ENCODE measurements at places on chromosomes 6 and 20.

DNA sequence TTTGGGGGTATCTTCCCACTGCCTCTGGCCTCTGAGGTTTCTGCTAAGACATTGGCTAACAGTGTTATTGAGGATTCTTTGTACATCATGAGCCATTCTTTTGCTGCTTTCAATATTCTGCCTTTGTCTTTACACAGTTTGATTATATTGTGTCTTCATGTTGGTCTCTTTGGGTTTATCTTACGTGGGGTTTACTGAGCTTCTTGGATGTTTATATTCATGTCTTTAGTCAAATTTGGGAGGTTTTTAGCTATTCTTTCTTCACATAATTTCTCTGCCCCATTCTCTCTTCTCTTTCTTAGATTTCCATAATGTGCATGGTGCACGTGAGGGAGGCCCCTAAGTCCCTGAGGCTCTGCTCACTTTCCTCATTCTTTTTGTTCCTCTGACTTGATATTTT lies 7.6 kb downstream of the ENTPD6 start:
- no peak for DNase-seq

- peak; percentile 24 for DNase-seq
Observed at GRCh38 chr6:13908955-13909381, 15.8 kb upstream of the RNF182 start.

DNA sequence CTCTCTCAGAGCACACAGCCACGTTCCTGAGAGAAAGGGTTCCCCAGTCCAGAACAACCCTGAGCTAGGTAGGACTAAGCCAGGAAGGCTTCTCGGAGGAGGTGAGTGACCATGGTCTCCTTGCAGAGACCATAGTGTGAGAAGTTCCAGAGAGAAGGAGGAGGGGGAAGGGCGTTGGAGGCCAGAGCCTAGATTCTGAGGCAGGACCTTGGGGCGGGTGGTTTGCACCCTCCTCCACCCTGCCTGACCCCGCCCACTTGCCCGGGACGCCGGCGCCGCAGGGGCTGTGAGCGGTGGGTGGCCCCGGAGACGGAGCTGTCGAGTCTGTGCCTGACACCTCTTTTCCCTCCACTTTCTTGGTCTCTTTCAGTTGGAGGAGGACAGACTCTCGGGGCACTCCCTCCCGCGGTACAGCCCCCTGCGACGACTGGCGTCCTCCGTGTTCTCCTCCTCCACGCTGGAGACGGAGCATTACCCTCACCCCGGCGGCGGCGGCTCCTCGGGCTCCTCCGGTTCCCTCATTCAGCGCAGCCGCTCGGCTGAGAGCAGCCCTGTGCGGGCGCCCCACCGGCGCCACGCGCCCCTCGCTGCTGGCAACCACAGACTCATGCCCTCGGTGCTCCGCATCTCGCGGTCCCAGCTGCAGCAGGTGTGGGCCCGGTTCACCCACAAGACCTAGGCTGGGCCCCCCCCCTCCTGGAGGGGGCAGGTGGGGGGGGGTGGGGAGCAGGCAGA lies 26.2 kb downstream of the TTBK1 start:
- peak; percentile 38 for DNase-seq

DNA sequence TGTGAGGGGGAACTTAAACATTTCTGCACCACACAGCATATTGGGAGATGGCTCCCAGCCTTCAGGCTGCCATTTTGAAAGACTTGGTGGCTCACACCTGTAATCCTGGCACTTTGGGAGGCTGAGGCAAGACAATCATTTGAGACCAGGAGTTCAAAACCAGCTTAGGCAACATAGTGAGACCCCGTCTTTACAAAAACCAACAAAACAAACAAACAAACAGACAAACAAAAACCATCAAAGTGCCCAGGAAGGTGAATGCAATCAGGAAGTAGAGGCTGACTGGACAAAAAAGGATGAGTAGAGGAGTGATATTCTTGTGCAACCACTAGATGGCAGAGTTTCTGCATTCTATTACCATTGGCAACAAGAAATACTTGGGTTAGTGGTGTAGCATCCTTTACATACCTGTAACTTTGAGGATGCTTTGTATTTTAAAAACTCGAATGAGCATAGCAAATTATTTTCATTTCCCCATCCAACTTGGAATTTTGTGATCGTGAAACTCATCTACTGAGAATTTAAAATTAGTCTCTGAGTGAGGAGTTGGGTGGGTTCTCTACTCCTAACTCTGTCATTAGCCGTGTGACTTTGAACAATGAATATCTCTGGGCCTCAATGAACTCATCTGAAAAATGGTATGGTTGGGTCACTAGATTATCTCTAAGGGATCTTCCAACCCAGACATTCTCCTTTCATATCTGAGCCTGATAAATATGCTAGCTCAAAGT lies 84.4 kb downstream of the CRYBG1 start:
- DNase-seq, result peak; percentile 16

GRCh38 chr20:38590676-38591473 lies 9.9 kb downstream of the ADIG start:
- no peak for DNase-seq

DNA sequence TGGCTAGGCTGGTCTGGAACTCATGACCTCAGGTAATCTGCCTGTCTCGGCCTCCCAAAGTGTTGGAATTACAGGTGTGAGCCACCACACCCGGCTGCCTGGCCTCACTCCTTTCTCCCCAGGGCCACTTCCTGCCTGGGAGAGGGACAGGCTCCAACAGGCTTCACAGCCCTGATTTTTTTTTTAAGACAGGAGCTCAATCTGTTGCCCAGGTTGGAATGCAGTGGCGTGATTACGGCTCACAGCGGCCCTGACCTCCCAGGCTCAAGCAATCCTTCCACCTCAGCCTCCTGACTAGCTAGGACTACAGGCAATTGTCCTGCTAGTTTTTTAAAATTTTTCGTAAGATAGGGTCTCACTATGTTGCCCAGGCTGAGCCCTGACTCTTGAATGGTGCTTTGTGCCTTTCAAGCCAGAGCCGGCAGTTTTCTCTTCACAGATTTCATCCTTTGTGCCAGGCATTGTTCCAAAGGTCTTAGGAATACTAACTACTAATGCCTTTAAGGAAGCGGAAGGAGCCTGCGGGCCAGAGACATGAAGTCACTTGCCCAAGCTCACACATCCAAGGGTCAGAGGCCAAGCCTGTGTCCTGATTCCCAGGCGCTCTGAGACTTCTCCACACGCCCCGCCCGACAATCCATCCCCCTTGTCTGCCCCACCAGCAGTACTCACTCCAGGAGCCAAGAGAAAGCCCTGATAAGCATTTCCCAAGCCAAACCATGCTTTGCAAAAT lies 19.2 kb downstream of the CAPN11 start:
- no peak for DNase-seq

GRCh38 chr6:122289762-122290539 lies 109.5 kb upstream of the HSF2 start:
- DNase-seq, result no peak

DNA sequence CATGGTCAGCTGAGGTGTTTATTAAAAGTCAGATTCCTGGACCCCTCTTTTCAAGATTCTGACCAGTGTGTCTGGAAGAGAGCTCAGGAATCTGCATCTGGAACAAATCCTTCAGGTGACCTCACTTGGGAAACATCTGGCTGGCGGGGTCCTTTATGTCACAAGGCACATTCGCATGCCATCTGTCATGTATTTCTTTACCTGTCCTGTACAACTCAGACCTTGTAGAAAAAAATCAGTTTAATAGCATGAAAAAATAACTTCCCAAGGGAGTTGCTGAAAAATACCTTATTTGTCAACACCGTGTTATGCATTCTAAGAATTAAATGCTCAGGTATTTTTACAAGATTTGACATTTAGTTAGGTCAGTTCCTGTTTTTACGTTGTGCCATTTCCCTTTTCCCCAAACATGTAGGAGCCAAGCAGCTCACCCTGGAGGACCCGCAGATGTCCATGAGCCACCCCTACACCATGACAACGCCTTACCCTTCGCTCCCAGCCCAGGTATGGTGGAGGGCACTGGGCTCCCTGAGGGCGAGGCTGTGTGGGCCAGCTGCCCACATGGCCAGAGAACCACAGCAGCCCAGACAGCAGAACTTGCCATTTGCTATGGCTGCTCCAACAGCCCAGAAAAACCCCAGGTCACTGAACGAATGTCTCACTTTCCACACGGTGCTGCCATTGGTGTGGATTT lies 4.0 kb downstream of the IRF4 start:
- DNase-seq, result no peak

GRCh38 chr20:62065674-62066338 lies at the start of gene TAF4:
TAF4 (minus strand) TSS chr20:62065881; CDS start chr20:62065810, 71 bp downstream.
- DNase-seq, result peak; percentile 69

- no peak for DNase-seq
Observed at GRCh38 chr20:62101078-62101477, 21.2 kb upstream of the LSM14B start.

DNA sequence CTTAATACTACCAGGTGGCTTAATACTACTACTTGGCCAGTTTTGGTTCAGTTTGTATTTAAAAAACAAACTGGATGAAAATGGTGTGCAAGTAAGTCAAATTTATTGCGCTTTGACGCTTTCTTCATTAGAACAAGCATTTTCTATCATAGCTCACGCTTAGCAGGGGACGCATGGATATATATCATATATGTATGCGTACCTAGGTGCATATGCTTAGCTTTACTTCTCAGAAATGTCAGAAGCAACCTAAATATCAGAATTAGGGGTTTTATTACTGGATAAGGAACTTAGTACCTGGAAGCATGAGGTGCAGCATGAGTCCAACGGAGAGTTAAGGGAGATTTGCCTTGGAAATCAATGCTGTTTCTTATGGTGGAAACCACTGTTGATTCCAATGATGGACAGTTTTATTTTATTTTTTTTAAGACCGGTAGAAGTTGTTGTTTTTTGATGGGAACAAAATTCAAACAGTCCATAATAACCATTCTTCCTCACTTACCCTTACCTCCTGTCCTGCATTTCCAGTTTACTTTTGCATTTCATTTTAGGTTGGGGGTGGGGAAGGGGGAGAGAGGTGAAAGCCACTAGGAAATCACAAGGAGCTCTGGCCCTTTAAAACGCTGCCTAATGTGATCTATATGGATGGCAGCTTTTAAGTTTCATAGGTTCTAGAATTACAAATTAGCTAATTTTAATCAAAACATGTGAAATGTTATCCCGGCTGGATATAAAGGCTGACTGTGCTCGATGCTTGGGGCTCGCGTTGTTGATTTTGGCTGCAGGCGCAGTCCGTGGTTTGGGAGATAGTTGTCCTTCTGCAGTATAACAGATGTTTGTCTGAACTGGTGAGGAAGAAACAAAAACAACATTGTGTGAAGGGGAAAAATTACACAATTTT lies 2.1 kb downstream of the SOBP start:
- no peak for DNase-seq

DNA sequence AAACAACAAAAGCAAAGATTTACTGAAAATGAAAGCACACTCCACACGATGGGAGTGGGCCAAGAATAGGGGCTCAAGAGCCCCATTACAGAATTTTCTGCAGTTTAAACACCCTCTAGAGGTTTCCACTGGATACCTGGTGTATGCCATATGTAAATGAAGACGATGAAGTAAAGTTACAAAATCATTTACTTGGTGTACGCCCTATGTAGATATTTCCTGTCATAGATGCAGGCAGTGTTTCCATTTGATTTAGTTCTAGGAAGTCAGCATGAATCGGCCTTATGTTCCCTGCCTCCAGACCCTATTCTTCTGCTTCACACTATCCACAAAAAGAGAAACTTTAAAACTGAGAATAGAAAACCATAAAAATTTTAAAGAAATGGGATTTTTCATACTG lies 404.4 kb upstream of the GJE1 start:
- no peak for DNase-seq

DNA sequence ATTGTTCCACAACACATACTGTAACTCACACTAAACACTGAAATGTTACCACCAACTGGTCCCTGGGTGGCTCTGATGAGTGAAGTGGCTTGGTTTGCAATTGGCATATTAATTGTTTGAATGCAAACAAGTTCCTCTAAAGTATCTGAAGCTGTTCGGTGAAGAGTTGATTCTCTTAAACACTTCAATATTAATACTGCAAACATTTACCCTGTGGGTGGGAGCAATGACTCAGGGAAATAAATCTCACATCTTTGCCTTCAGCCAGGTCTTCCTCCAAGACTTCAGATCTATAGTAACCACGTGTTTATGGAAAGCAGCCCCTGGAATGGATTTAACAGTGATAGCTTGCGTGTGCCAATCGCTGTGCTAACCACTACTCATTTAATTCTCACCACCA lies 176.0 kb downstream of the MAFB start:
- DNase-seq, result no peak

GRCh38 chr20:52303281-52303950 lies 111.8 kb upstream of the ZFP64 start:
- no peak for DNase-seq

- no peak for DNase-seq
Observed at GRCh38 chr6:158611039-158611438, 33.5 kb downstream of the DYNLT1 start.

DNA sequence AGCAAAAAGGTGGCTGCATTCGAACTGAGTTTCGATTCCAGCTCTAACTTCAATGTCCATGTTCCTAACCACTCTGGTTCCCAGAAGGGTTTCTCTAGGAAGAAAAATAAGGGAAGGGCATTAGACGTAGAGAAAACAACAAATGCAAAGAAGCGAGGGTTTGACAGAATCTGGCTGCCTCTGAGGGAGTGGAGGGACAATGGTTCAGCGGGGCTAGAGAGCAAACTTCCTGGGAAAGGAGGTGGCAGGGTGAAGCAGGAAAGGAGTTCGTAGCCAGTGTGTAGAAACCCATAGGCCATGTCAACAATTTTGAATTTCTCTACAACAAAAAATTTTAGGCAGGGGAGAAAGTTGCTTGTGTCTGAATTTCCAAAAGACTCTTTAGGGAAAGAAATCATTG lies 14.5 kb upstream of the DNAAF9 start:
- DNase-seq, result no peak

- no peak for DNase-seq
Observed at GRCh38 chr6:365835-366234, 25.7 kb upstream of the IRF4 start.

GRCh38 chr6:123616942-123617341 lies 19.8 kb downstream of the TRDN start:
- no peak for DNase-seq

DNA sequence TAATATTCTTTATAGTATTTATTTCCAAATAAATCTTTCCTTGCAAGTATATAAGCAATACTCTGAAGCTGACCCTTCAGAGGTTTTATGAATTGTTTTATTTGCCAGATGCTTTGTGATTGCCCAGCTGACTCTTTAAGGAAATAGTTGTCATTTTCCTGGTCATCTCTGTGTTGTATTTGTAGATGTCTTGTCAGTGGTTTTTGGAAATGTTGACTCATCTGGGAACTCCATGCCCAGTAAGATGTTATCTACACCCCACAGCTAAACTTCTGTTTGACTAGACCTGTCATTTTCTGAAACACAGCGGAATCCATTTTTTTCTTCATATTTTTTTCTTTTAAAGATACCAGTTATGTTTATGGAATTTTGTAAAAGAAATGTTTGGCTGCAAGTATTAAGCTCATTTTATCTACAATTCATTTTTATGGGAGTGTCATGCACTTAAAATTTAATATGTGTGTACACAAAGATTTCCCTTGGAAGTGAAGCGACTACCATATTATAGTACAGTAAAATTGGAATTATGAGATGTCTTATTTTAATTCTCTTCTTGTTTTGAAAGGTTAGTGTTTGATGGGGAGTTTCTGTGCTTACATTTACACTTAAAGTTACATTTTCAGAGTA lies 491.0 kb downstream of the NKAIN2 start:
- DNase-seq, result no peak

- no peak for DNase-seq
Observed at GRCh38 chr20:31653561-31653960, 15.8 kb downstream of the COX4I2 start.

Data from activated T-cell treated with anti-CD3 and anti-CD28 coated beads for 4 hours (primary cell).